ENCODE measurements at places on chromosomes 5 and 9.

DNA sequence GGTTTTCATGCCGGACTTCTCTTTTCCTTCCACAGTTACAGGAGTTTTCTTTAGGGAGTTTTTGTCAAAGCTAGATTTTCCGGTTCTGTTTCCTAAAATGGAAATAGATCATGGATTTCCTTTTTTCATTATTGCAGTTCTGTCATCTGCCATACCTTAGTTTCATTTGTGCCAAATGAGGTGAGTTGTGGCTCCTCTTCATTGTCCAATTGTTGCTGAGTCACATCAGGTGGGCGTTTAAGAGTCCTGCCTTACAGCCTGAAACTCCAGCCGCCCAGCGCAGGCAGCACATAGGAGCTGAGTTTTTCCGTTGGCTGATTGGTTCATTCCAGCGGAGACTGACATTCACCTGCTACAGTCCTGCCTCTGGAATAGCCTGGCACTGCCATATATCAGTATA lies 14.1 kb downstream of the SLC25A25 start:
- DNase-seq = no peak

DNA sequence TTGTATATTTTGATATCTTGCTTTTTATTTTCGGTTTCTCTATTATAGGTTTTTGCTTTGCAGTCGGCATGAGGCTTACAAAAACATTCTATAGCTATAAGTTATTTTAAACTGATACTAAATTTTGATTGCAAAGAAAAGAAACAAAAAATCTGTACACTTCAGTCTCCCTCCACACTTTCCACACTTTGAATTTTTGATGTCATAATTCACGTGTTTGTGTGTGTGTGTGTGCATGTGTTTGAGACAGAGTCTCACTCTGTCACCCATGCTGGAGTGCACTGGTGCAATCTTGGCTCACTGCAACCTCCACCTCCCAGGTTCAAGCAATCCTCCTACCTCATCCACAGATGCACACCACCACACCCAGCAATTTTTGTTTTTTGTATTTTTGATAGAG lies 124.9 kb downstream of the MRPS30 start:
- no peak for DNase-seq

DNA sequence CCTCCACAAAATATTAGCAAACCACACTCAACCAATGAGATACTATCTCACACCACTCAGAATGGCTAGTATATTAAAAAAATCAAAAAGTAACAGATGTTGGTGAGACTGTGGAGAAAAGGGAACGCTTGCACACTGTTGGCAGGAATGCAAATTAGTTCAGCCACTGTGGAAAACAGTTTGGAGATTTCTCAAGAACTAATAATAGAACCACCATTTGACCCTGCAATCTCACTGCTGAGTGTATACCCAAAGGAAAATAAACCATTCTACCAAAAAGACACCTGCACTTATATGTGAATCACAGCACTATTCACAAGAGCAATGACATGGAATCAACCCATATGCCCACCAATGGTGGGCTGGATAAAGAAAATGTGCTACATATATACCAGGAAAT lies 393.5 kb downstream of the PDE4D start:
- no peak for DNase-seq

- DNase-seq = no peak
These were observed 34.1 kb downstream of the ETF1 start for GRCh38 chr5:138508958-138509357.

DNA sequence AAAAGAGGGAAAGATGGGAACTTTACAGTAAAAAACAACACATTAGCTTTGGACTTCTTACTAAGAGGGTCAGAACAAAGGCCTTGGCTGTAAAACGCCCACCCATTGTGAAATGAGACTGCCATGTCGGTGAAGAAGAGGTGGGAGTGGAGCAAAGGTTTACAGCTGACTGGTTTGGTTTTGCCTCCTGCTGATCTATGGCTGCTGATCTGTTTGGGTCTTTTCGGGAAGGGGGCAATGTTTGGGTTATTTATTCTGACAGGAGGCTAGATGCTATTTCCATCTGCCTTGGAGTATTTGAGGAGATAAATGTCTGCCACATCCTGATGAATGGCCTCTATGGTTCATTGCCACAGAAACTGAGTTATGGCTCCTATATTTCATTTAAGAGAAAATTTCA lies 408.7 kb downstream of the TLE4 start:
- DNase-seq = no peak

GRCh38 chr5:59274106-59274636 lies 619.4 kb downstream of the PDE4D start:
- no peak for DNase-seq

DNA sequence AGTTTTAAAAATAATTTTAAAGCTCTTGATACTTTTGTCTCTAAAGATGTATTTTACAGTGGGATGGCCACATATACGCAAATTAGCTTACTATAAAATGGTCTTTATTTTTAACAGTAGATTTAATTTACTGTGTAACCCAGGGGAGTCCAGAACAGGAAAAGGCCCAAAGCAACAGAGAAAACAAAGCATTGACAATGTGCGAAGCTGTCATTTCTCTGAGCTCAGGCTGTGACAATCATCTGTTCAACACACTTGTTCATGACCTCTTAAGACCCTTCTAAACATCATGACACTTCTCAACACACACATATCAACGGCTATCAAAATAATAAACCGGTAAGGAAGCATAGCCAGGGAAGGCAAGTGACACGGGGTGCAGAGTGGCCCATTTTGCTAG lies 499.6 kb upstream of the MPDZ start:
- DNase-seq = no peak

- no peak for DNase-seq
These were observed 243.3 kb upstream of the VLDLR start for GRCh38 chr9:2378266-2378665.

DNA sequence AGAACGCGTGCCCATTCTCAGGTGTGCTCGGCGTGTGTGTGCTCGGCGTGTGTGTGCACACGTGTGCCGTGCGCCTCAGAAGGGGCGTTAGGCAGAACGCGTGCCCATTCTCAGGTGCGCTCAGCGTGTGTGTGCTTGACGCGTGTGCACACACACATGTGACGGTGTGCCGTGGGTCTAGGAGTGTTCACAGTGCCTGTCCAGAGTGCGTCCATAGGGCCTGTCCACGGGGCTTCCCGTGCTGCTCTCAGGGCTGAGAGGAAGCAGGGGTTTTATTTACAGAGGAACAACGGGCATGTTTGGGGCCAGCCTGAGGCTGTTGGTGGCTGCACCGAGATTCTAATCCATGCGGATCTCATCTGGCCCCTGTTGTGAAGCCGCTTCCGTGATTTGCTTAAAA lies 14.2 kb upstream of the AHRR start:
- DNase-seq = no peak

DNA sequence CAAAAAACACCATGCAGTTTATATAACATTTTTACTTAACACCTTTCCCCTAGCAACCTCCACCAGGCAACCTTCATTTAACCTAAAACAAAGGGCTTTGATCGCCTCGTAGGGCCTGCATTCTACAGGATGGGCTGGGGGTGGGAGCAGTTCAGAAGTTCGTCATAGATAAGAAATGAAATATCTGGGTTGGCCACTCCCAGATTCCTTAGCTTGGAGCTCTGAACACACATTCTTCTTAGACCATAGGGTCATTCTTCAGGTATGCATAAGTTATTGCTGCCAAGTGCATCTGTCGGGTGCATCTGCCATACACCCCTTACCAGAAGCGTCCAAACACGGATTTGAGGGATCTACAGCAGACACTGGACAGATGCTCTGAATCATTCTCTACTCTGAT lies 4.3 kb upstream of the SLC22A5 start:
- DNase-seq = no peak

DNA sequence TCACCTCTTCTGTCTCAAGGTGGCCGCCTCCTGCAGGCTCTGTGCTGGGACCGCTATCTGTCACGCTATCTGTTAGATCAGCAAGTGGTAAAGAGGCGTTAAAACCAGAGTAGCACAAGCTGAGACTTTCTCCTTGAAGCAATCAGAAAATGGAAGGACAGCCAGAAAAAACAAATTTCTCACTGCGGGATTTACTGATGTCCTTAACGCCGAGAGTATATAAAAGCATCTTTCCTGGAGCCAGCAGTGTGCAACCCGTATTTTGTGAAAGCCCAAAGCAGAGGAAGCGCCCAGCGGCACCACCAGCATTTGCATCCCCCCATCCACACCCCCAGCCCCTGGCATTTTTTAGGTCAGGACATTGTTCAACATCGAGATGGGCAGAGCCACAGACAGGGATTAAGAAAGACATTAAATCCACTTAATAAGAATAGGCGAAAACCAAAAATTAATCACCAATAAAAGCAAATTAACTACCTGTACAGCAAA lies 48.6 kb downstream of the DUSP1 start:
- no peak for DNase-seq

Measured in HL-60 (cell line).